Stimulated activated naive CD4-positive, alpha-beta T cell (primary cell): ENCODE measurements at places on chromosomes 11 and 22.

- DNase-seq, result peak; percentile 65
Observed at GRCh38 chr11:74449369-74449931, 17.9 kb downstream of the KCNE3 start.

GRCh38 chr22:20748731-20749428 lies 25.0 kb upstream of the SERPIND1 start:
- DNase-seq, result no peak

- no peak for DNase-seq
Observed at GRCh38 chr11:6546735-6547134, 49.7 kb downstream of the DNHD1 start.

DNA sequence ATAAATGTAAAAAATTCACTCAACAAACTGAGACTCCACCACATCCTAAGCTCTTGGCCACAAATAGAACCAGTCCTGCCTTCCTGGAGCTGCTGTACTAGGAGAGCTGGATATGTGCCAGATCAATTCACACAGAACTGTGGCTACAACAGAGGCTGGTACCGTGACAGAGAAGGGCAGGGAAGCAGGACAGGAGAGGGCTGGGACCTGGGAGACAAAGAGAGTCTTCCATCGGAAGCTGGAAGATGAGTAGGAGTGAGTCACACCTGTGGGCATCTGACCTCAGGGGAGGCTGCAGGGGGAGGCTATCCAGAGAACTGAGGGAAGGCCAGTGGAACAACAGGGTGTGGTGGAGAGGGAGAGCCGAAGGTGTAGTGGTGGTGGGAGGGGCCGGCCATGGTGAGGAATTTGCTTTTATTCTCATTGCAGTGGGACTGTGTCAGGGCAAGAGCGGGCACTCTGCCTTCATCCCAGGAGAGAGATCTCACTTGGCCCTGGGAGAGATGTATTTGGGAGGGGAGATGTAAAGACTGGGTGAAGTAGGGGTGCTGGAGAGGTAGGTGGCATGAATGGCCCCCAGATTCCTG lies 1.9 kb upstream of the LTBP3 start:
- DNase-seq, result no peak

DNA sequence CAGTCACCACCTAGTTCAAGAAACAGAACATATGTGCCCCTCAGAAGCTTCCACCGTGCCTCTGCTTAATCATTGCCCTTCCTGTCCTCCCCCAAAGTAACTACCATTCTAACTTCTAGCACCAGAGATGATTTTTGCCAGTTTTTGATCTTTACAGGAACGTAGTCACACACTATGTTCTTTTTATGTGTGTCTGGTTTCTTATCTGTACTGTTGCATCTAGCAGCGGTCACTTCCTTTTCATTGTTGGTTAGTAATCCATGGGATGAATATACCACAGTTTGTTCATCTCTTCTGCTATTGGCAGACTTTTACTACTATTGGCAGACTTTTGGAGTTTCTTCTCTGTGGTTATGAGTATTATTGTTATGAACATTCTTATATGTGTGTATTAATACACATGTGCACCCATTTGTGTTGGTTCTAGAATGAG lies 34.6 kb downstream of the SPECC1L start:
- no peak for DNase-seq

GRCh38 chr11:134696455-134696854 lies 284.4 kb upstream of the B3GAT1 start:
- DNase-seq, result no peak

DNA sequence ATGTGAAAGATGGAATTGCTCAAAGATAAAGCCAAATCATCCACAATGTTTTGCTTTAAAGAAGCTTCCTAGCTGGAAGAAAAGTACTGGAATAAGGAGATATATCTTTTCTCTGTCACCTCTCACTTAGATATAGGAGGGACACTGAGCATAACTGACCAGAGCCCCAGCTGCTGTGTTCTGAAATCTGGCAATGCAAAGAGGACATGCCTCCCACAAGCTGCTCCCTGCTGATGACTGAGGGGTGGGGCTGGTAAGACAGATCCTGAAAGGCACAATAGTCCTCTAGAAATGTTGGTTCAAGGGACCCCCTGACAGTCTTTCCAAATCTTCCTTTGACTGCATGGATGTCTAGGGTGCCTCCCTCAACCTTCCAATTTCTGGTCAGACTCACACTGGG lies 67.0 kb downstream of the SC5D start:
- no peak for DNase-seq

DNA sequence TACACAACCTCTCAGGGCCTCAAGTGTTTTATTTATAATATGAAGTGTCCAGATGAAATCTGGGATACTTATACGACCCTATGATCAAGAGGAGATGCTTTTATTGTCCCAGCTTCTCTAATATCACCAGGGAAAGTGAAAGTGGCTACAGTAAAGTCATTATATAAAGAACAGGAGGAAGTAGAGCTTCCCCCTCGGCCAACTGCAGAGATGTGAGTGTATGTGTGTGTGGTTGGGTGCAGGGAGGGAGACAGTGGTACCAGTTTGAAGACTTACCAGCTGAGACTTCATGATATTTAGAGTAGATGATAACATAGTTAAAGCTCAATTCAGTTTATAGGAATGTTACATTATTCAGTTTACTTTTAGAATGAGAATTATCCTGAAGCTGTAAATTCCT lies 373.6 kb upstream of the DDI1 start:
- no peak for DNase-seq

- no peak for DNase-seq
Observed at GRCh38 chr11:122270535-122270934, 154.5 kb upstream of the BLID start.

- DNase-seq, result no peak
Observed at GRCh38 chr11:113638376-113638775, 67.7 kb downstream of the TMPRSS5 start.

DNA sequence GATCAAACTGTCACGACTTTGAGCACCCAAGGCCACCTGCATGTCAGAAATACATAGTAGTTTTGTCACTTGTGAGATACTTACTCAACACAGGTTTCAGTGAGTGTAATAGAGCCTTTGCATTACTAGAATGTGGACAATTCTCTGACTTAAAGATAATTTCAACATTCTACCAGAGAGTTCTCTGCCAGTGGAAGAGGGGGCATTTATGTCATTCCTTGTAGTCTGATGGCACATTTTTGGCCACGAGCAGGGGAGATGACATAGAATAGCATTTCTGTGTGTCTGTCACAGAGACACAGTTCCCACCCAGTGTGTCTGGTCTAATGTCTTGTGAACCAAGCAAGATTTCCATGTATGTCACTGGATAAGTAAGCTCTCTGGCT lies 112.5 kb downstream of the DBX1 start:
- DNase-seq, result no peak

GRCh38 chr11:44624761-44625221 lies 59.3 kb downstream of the CD82 start:
- DNase-seq, result no peak

DNA sequence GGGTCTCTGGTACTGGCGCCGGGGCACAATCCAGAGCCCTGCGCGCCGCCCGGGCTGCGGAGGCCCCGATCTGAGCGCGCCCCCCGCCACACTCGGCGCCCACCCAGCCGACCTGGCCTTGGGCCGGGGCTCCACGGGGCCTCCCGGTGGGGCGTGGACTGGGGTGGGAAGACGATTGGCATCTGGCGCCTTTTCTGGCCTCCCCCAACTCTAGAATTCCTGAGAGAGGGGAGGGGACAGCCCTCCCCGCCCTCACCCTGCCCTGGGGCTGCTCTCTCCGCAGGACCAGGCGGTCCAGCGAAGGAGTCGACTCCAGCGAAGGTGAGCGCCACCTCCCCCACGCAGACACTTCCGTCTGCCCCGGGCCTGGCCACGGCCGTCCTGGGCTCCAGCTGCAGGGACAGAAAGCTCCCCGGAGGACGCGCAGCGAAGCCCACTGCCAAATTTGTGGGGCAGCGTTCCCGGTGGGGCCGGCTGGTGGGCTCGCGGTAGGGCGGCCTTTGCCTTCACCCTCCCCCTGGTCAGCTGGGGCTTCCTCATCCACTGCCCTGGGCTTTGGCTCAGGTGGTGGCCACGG lies 593 bp downstream of the SSH3 start:
- DNase-seq, result no peak

DNA sequence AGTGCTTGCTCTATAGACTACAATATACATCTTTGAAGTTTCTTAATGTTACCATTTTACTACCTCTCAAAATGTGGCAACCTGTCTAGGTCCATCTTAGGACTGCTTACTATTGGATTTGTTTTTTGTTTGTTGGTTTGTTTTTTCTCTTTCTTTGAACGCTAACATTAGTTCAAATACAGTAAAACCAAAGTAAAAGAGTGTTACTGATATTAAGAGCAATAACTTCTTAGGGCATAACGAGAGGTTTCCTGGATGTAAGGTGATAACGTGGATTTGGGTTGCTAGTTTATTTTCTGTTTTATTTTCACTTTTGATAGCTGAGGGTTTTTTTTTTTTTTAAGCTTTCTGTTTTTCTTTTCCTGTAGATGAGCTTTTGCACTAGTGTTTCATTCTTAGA lies 43.6 kb downstream of the TMEM135 start:
- no peak for DNase-seq

DNA sequence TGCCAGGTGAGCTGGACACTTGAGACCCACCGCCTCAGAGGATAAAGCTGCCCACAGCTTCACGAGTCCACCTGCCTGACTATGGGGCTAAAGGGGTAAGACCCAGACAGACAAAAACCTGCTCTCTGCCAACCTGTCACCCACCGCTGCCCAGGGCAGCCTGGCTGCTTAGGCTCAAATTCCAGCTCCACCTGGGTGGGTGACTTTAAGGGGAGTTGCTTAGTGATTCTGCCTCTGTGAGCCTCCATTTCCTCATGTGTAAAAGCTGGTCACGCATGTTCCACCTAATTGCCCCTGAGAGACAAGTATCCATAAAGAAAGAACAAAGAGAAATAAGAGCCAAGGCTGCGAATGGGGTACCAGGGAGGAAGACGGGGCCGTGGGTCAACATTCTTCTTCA lies 3.7 kb upstream of the CASTOR1 start:
- DNase-seq, result no peak

GRCh38 chr22:37419969-37420685 lies 7.2 kb downstream of the ELFN2 start:
- DNase-seq, result no peak

DNA sequence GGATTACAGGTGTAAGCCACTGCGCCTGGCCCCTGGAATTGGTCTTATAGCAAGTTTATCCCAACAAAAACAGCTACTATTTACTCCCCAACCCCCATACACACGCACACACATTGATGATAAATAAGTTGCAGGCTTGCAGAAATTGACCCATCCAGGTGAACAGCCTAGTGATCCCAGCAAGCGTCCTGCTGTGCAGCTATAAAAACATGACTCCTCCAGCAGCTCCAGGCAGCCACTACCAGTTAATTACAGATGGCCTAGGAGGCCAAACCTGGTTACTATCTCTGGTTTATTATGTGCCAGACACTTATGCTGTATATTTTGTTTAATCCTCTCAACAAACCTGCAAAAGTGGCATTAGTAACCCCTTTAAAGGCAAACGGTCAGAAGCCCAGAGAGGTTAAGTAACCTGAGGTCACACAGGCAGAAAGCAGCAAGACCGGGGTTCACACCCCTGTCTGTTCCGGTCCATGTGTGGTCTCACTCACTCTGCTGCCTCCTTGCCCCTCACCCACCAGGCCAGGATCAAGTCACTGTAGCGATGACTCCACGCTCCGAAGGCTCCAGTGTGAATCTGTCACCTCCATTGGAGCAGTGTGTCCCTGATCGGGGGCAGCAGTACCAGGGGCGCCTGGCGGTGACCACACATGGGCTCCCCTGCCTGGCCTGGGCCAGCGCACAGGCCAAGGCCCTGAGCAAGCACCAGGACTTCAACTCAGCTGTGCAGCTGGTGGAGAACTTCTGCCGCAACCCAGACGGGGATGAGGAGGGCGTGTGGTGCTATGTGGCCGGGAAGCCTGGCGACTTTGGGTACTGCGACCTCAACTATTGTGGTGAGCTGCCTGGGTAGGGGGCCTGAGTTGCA lies 6.6 kb downstream of the F2 start:
- no peak for DNase-seq

DNA sequence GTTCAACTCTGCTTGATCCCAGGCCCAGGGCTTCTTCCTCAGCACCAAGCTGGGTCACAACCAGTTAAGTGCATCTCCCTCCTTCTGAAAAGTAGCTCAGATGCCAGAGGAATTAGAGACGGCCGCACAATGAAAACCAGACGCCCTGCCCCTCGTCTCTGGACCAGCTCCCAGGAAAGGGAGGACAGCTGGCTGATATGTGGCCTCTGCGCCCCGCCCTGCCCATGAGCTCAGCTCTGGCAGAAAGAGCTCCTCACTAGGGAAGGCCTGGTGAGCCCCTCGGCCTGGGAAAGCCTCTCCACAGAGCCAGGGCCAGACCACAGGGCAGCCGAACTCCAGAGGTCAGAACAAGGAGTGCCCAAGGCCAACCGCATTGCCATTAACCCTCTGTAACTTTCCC lies 18.1 kb upstream of the SCGB1A1 start:
- no peak for DNase-seq

DNA sequence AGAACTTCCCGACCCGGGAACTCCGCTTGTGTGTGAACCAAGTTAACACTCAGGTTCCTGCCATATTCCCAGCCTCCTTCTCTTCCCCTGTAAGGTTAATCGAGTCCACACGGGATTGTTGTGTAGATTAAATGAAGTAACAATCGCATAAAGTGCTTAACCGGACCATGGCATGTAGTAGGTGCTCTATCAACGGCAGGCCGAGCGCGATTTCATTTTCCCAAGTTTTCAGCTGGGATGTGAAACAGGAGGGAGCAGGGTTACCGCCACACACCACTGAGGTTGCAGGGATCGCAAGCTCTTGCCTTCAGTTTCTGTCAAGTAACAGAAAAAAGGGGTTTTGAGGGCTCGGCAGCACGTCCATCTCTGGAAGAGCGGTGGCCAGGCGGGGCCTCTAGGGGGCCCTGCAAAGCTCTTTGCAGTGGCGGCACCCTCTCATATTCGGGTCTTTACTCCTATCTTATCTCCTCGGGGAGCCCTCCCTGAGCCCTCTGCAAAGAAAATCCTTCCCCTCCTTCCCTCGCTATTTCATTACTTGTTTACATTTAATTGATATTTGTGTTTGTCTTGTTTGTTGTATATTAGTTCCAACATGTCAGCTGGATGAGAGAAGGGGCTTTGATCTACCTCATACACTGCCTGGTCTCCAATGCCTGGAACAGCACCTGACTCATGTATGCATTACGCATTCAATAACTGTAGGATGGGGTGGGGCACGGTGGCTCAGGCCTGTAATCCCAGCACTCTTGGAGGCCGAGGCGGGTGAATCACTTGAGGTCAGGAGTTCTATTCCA lies 816 bp upstream of the PLEKHA7 start:
- peak; percentile 35 for DNase-seq

DNA sequence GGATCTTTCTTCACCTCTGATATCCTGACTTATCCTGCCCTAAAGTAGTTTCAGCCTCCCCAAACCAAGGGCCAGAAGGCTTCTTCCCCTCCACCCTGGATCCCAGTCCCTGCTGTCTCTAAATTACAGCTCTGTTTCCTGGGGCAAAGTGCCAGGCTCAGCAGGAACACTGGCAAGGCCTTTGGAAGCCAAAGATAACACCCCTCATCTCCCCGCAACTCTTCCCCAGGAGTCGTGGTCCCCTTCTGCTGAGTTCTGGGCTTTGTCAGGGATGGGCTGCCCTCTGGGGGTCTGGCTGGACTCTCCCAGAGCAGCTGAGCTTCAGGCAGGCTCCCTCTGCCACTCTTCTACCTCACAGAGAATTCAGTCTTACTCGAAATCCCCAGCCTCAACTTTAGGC lies 53.8 kb upstream of the AMPD3 start:
- DNase-seq, result no peak
